ENCODE measurements at places on chromosomes 3 and 15.

DNA sequence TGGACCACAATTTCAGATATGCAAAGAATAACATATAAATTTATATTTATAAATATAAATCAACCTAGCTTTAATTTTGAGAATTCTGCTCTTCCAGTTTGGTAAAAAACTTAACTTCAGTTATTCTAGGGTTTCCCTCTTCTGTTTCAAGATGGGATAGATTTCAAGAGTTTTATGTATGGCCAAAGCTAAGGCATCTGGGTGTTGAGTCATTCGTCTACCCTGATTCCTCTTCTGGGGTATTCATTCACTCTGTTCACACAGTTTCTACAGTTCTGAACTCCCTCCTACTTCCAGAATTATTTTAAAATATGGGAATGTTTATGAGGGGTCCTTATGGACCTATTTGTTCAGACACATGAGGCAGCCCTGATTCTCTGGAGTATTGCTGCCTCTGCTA lies 4.2 kb upstream of the FGF7 start:
- DNase-seq = no peak

- DNase-seq = no peak
These were observed 9.9 kb downstream of the TRAK1 start for GRCh38 chr3:42101048-42101447.

- no peak for DNase-seq
These were observed 75.1 kb upstream of the LMOD3 start for GRCh38 chr3:69197455-69197854.

DNA sequence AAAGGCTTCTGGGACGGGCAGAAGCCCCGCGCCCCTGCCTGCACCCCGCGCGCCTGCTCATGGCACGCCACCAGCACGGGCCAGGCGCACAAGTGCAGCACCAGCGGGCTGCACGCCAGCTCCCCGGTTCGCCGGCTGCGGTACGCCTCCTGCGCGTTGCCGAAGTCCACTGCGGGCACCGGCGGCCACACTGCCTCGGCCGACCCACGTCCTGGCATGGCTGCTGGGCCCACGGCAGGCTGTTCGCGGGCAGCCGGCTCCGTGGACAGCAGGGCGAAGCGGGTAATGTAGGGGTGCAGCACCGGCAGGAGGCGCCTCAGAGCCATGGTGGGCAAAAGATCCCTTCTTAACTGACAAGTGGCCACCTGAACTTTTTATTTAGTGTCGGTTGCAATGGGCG lies 34.8 kb downstream of the MCCC1 start:
- no peak for DNase-seq

DNA sequence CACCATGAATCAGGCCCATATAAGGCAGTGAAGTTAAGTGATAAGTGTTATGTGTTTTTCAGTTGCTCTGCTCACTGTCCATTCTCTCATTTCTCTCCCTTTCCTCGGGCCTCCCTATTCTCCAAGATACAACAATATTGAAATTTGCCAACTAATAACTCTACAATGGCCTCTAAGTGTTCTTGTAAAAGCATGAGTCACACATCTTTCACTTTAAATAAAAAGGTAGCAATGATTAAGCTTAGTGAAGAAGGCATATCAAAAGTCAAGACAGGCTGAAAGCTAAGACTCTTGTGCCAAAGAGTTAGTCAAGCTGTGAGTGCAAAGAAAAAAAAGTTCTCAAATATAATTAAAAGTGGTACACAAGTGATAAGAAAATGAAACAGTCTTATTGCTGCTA lies 675.4 kb downstream of the OTOL1 start:
- DNase-seq = no peak

DNA sequence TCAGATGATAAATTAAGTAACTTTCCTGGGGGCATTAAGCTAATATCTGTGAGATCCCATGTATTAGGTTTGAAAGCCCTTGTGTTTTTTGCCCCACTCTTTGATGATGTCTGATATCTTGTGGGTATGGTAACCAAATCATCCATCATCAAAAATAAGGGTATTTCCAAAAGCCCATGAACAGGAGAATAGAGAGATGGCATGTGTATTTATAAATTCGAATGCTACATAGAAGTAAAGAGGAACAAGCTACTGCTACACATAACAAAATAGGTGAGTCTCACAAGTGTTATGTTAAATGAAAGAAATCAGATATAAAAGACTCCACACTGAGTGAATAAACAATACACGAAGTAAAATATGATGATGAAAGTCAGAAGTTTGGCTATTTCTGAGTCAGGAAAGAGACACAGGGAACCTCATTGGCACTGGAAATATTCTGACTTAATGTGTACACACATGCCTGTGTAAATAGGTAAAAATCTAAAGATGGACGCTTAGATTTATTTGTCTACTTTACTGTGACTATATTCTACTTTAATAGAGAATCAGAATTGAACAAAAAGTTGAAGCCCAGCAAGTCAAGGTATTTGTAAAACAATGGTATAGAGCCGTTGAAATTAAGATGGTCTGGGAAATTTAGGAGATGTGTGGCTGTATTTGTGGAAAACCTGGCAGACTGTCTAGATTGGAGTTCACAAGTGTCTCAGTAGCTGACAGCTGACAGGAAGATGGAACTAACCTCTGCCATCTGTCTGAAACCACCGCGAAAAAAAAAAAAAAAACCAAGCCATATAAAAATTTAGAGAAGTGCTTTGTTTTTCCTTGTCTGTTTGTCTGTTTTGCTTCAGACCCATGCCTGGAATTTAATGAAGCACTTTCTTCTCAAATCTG lies 111.0 kb upstream of the TGFBR2 start:
- no peak for DNase-seq

DNA sequence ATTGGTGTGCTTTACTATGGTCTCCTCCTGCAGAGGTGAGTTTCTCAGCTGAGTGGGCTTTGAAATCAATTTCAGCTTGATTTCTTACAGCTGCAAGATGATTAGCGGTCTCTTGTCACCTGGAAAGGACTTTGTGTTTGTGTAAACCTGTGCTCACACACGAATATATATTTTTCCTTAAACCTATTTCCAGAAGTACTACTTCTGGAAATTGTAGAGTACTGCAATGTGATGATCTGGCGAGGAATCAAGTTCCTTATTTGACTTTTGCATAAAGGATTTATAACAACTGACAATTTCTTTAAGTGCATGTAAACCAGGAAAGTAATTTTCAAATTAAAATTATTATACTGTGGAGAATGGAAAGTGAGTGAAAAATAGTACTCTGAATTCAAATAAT lies 2.1 kb downstream of the MCTP2 start:
- DNase-seq = no peak

DNA sequence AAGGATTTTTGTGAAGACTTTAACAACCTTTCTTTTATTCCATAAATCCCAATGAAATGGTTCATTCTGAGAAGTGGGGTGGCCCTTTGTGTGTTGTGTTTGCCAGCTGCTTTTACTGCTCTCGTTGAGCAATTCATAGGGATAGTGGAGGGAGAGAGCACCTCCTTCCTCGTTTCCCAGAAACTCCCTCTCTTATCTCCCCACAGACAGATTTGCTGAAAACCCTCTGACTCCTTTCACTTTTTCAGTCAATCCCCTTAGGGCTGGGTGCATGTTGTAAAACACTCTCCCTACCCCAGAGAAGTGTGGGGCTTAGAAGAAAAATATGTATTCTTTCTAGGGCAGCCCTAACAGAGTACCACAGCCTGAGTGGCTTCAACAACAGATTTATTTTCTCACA lies 557.2 kb upstream of the RGMA start:
- DNase-seq = no peak

DNA sequence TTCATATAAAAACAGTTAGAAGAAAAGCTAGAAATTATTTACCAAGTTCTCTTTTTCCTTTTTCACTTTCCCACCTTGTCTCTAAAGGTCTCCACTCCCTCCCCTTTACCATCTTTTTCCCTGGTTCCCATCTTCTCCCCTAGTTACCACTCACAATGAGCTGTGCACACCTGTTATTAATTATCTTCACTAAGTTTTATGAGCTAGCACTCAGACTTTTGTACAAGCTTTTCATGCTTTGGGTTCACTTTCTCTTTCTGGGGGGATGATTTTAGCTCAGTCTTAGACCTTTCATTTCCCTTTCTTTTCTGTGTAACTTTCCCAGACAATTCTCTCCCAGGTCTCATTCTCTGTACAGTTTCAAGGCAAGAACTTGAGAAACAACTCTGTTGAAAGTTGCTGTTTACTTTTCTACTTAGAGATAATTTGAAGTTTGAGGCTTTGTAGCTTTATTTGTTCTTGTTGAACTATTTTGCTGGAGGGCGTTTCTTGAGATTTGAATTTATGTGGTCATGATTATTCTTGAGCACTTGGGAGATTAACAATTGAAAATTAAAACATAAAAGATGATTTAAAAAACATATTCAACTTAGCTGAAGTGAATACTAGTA lies 24.0 kb upstream of the AADAC start:
- no peak for DNase-seq

DNA sequence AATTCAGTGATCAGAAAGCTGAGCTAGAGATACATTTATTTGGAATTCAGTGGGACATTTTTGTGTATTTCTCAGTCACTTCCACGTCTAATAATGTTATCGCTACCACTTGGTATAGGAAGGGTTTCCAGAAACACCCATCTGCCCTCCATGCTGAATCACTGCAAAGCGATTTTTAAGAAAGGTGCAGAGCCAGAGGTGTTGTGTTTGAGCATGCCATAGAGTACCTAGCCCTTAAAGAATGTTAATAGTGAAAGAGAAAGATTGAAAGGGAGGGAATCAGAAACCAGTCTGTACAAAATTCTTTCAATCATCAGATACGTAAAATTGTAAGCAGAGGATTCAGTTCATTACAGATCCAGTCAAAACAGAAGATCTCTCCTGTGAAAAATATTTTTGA lies 80.1 kb upstream of the ARL6 start:
- no peak for DNase-seq

DNA sequence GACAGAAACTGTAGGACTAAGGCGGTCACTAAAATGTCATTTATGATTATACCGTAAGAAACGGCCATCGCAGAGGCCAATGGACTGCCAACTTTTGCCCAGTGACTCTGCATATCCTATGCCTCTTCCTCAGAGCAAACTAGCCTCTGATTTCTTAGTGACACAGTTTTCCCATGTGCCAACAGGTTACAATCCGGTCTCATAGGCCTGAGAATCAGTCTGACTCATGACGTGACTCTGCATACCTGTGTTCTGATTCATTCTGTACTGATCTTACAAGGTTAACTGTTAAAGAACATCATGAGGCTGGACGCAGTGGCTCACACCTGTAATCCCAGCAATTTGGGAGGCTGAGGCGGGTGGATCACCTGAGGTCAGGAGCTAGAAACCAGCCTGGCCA lies 17.8 kb downstream of the RUBCN start:
- DNase-seq = no peak

DNA sequence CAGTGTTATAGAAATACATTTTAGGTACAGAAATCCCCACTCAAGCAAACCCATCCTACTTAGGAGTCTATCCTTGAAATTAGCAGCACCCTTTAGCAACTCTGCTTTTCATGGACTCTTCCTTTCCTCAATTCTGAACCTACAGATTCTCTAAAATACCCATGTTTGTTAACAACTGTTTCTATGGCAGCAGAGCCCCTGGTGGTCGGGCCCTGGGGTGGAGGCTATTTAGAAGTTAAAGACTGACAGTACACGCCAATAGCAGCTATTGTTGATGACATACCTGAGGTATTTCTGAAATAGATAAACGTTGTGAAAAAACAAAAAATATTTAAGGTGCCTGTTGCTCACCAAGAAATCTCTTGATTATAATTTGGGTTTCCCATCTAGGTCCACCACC lies 23.4 kb upstream of the NRG4 start:
- no peak for DNase-seq
